ENCODE measurements at places on chromosomes 1 and 21.

GRCh38 chr1:67677408-67677807 lies 7.6 kb upstream of the GADD45A start:
- DNase-seq: no peak

- no peak for DNase-seq
Measured at GRCh38 chr1:160884579-160884978, 401 bp downstream of the ITLN1 start.

GRCh38 chr1:58718435-58718834 lies 18.6 kb upstream of the MYSM1 start:
- no peak for DNase-seq

GRCh38 chr1:33163621-33164519 lies 18.0 kb downstream of the TRIM62 start:
- DNase-seq: no peak

DNA sequence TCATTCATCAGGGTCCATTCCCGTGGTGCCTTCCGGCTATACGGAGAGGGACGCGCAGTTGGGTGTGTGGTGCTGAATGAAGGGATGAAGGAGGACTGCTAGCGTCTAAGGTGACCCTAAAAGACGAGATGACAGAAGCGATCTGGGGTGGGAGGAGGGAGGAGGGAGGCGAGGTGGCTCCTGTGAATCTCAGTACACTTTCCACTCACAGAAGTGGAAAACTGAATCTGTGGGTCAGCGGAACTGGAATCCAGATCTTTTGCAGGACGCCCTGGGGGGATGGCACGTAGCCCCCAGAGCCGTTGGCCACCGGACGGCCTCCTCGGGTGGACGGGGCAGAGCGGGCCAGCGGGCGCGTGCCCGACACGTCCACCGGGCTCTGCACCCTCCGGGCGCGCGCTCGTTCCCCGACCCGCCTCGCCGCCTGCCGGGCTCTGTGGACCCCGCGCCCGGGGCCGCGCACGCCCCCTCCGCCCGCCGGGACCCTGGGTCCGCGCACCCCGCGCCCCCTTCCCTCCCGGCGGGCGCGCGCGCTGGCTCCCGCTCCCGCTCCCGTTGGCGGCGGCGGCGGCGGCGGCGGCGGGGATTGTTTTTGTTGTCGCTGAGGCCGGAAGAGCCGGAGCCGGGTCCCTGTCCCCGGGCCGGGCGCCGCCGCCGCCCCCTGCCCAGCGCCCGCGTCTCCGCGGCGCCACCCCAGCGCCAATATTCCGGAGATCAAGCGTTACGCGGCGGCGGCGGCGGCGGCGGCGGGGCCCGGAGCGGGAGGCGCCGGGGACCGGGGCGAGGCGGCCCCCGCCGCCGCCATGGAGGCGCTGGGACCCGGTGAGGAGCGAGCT lies at the start of gene AGO4:
AGO4 (plus strand) TSS at position 403 of the 836 bp plus-strand sequence; CDS start at position 804, 401 bp downstream.
- DNase-seq: peak; percentile 88

DNA sequence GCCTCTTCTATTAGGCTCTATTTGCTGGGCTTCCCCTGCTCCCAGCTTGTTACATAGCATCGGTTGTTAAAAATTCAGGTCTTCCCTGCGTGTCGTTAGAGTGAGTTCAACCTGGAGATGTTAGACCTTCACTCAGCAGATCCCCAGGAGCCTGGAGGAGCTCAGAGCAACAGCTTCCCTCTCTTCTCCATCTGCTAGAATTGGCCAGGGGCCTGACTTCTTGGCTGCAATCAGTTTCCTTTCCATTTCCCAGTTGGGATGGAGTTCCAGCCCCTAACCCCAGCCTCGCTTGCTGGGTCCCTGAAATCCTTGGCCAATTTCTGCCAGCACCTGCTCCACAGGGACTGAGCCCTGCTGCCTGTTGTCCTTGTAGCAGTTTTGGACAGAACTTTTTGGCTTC lies 55.9 kb downstream of the MT1HL1 start:
- DNase-seq: no peak

DNA sequence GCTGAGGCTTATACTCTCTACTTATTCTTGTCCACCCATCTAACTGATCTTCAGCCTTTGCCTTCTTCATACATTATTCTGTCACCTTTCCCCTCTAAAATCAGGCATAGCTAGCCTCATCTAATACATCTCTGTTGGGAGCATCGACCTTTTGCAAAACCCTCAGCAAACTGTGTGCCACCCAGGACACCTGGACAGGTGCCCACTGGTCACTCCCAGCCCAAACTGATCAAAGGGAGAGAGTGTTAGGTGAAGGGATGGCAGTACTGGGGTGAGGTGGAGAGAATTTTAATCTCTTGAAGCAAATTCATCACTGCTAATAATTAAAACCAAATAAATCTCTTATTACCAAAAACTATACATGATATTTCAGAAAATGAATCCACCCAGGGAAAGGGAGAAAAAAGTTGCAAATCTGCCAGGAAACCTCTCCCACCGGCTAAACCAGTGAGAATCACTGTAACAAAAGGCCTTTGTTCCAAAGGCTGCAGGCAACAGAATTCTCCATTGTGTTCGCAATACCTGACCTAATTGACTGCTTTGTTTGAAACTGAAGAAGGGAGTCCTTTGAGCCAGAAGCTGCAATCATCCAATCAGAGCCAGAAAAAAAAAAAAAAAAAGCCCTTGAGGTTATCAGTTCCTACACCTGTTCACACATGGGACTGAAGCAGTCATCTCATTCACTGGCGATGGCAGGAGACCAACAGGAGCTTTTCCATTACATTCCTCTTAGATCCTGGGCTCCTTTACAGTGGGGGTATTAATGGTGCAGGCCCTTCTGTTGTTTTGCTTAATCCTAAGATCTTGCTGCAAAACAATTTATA lies 172.6 kb downstream of the APP start:
- DNase-seq: no peak

DNA sequence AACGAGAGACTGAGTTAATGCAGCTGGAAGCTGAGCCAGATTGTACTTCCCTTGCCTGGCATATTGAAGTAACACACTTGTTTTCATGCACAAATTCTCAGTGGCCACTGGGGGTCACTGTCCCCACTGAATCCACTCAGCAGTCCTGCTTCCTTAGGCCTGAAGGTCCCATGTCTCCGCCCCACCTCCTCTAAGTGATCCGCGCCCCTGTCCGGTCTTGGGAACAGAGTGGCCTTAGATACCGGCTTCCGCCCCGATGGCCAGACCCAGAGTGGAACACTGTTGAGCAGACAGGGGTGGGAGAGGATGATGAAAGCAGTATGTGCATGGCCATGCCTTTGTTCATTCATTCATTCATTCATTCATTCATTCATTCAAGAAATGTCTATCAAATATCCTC lies 34.8 kb downstream of the CHAF1B start:
- DNase-seq: peak; percentile 94

DNA sequence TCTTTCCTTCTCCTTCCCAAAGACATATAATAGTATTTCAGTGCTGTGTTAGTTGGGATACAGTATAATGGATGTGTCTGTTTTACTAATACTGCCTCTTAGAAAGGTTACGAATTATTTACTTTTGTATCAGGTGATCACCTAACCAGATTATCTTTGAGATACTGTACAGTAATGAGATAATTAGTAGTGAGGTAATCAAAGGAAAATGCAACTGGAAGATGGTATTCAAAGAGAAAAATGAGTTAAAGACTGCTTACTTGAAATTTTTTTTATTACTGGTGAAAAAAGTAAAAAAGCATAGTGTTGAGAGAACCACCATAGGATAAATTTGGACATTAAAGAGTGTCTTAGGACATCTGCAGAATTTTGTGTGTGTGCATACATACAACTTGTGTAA lies 10.9 kb downstream of the SMG7 start:
- DNase-seq: no peak

- DNase-seq: no peak
Measured at GRCh38 chr1:3741566-3742438, 10.4 kb upstream of the CCDC27 start.

DNA sequence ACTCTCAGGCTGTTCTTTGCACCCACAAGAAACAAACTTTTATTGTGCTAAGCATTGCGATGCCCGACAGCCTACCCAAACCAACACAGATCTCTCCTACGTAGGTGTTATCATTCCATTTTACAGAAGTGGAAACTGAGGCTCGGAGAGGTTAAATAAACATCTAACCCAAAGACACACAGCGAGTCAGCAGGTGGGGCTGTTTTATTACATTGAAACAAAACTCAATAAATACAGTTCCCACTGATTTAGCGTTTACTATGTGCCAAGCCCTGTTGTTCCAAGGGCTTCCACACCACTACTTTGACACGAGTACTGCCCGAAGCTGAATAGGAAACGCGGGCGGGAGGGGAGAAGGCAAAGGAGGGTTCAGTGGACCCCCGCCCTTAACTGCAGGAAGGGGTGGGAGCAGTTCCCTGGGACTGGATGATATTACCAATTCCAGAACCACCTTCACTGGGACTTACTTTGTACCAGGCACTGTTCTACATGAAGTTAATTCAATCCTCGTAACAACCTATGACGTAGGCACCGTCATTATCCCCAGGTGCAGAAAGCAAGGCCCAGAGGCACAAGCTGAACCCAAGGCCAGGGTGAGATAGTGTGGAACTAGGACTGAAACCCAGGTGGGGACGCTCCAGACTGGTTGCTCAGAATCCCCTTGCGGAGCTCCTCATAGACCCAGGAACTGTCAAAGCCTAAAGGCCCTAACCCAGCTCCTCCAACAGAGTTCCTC lies 19.3 kb upstream of the ALDH4A1 start:
- no peak for DNase-seq

GRCh38 chr1:87151500-87152421 lies 176.9 kb upstream of the LMO4 start:
- DNase-seq: no peak

DNA sequence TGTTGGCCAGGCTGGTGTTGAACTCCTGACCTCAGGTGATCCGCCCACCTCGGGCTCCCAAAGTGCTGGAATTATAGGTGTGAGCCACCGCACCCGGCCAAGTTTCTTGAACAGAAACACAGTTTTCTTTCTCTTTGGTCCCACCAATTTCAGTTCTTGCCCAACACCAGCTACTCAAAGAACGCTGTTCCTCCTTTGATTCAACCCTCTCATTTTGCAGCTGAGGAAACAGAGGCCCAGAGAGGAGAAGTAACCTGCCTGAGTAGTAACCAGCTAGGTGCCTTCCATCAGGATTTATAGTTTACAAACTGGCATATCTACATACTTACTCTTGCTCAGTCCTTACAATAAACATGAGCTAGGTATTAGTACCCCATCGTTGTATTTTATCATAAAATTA lies 119.9 kb downstream of the SYF2 start:
- no peak for DNase-seq

DNA sequence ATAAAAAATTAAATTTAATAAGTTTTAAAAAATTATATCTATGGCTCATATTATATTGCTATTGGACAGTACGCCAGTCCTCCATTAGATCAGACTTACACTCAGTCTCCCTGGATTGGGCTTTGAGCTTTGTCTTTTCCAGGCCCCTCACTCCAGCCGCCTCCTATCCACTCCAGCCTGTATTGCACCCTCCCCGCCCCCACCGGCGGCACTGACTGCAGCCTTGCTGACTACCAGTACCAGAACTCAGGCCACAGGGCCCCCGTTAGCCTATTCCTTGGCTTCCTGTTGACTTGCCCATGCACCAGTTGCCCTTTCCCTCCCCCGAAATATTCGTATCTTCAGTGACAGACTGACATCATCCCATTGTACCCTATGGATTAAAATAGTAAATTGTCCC lies 127.9 kb downstream of the CSMD2 start:
- no peak for DNase-seq

- no peak for DNase-seq
Measured at GRCh38 chr1:96329121-96329520, 392.5 kb upstream of the PTBP2 start.

DNA sequence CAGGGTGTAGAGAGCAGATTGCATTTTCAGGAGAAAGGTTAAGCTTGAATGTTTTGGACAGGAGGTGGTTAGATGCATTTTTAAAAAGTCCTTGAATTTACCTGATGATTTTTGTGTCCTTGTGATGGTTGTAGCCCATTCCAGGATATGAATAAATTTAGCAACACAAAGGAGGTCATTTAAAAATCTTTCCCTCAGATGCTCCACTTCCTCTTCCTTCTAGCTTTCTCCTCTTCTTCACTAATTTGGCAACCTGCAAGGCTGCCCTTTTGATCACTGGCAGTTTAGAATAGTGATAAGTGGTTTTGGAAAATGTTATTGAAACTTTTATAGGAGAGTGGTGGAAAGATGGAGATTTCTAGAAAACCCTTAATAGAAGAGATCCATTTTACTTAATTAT lies 124.0 kb downstream of the LMO4 start:
- DNase-seq: no peak

DNA sequence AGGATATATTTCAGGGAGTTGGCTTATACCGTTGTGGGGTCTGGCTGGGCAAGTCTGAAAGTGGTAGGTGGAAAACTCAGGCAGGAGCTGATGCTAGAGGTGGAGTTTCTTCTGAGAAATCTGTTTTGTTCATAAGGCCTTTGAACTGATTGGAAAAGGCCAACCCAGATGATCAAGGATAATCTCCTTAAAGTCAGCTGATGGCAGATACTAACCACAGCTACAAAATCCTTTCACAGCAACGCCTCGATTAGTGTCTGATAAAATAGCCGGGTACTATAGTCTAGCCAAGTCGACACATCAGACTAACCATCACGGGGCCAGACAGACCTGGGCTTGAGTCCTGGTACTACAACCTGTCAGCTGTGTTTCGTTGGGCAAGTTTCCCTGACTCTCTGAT lies 21.4 kb downstream of the OPRD1 start:
- DNase-seq: no peak

DNA sequence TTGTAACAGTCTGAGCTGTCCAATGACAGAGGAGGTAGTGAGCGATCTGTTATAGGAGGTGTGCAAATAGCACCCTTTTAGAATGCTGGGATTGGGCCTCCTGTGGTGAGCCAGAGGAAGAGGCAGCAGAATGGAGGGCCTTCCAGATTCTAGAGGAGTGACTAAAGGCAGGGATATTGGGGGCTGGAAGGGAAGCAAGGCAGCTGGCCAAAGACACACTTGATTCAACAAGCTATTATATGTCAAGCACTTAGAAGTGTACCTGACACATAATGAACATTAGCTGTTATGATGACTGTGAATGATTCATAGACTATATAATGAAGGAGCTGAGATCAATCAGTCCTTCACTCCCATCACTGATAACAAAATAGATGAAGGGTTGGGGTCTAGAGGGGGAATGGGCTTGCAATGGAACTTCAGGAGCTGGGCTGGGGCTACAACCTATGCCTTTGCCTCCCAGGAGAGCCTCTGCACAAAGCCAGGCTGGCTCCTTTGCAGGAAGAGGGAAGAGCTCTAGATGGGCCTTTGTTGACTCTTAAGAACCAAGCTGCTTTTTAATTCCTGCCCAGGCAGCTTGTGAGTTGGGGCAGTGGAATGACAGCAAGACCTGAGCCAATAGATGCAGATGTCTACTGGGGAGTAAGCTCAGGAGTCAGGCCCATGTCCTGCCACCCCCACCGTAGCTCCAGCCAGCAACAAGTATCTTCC lies 2.3 kb upstream of the MKNK1 start:
- DNase-seq: no peak

DNA sequence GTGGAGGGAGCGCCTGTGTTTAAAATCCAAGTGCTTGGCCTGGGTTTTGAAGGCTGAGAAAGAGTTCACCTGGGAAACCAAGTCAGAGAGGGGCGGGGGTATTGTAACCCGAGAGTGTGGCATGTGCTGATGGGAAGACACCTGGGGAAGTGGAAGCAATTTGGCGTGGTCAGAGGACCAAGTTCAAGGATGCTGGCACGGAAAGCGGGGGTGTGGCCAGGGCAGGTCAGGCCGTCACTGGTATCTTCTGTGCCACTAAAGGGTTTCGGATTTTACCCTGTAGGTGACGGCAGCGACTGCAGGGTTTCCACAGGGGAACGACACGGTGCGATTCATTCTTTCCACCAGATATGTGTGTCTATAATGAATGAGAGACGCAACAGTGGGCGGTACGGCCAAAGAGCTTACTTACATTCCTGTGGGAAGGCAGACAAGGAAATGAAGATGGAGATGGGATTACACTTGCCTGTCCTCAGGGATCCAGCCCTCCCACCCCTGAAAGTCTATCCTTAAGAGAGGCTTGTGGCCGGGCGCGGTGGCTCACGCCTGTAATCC lies 31.3 kb downstream of the CA6 start:
- no peak for DNase-seq
